ENCODE measurements at places on chromosomes 1 and 21.

DNA sequence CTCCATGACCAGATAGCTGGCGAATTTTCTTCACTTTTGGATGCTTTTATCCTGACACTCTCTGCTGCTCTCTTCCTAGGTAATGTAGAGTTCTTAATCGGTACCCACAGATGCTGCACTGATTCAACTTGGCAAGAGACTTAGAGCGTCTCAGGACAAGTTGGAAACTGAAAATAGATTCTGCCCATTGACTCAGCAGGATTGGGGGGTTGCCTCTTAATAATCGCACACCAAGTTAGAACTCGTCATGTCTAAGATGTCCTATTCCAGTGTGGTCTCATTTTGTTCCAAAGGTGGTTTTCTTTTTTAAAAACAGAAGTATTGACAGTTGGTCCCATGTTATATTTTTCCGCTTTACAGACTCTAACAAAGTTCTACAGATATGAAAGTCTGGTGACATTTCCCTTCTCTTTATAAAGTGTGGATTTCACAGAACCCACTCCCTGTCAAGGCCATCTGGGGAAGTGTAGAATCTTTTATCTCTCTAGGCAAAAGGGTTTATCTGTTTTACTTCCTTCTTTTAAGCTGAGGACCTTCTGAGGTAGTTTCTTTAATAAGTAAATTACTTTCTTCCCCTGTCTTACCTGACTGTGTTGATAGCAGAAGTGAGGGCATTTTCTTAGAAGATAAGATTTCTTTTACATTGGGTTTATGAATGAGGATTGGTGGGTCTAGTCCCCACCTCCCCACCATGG lies 12.1 kb upstream of the DIPK1A start:
- DNase-seq = no peak

DNA sequence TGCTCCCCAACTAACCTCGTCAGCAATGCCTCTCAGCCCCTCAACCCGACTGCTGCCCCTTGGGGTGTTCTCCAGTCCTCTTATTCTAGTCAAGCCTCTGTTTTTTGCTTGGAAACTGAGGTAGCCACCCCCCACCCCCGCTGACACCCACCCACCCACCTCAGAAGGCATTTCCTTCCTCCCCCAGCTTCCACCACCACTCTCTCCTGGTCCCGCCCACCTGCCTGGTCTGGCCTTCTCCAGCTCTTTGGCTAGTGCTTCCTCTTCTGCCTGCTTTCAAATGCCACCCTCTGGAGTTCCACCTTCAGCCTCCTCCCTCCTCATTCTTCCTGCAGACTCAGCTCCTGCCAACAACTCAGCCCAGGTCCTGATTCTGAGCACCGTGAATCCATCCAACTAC lies 35.3 kb downstream of the OLFML2B start:
- DNase-seq = no peak

DNA sequence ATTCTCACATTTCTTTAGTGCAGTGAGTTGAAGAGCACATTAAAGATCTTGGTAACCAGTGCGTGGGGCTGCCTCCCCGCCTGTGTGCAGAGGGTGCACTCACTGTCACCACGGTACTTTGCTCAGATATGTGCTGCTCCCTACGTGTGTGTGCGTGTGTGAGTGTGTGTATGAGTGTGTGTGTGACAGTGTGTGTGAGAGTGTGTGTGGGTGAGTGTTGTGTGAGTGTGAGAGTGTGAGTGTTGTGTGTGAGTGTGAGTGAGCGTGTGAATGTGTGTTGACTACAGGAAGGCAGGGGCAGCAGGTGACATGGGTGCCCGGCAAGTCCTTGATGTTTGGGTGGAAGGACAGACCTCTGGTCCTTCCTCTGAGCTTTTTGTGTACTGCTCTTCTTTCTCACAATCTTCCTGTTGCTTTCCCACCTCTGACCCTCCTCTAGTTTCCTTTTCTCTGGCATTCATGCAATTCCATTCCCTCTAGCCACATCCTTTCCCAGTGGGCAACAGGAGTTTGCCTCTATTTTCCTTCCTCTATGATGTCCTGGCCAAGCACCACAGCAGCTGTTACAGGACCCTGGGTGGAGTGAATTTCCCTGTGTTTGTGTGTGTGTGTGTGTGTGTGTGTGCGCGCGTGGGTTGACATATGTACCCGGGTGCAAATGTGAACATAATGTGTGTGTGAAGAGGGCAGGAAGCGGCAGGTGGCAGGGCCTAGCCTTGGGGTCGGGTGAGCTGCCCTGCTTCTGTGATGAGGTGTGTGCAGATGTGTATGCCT lies 19.8 kb downstream of the LHX4 start:
- no peak for DNase-seq

GRCh38 chr1:82048596-82048995 lies 247.9 kb downstream of the ADGRL2 start:
- DNase-seq = no peak

GRCh38 chr21:28975397-28975796 lies 17.3 kb downstream of the LTN1 start:
- peak; percentile 31 for DNase-seq

DNA sequence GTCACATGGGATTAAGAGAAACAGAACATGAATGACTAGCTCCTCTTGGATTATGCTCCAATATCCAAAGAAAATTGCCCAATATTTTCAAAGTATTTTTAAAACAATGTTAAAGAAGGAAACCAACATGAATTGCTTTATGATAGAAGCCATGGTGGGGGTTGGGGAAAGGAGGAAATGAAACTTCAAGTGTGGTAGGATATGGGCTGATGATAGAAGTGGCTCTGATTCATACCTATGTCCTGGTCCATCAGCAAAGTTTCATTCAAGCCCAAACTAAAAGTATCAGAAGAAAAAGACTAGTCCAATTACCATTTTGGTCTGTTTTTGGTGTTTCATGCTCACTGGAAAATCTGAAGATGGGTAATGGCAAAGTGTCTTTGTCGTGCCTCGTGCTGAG lies 104.2 kb upstream of the PROX1 start:
- no peak for DNase-seq

- no peak for DNase-seq
Measured at GRCh38 chr1:110912784-110913183, 39.8 kb downstream of the CD53 start.

DNA sequence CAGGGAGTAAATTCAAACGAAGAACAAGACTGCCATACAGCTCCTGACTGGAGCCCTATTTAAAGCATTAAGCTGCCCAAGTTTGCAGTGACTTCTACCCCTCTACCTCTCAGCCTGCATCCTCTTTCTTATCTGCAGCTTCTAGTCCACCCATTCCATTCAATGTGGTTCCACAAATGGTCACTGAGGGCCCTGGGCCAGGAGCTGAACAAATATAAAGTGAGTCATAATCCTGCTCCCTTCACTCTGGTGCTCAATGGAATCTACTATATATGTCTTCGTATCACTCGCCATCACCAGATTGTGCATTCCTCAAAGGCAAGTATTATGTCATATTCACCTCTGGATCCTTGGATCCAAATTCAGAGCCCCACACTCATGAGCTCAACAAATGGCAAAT lies 398.7 kb downstream of the BRINP2 start:
- DNase-seq = no peak

GRCh38 chr1:181767001-181767708 lies 283.8 kb downstream of the CACNA1E start:
- DNase-seq = no peak

DNA sequence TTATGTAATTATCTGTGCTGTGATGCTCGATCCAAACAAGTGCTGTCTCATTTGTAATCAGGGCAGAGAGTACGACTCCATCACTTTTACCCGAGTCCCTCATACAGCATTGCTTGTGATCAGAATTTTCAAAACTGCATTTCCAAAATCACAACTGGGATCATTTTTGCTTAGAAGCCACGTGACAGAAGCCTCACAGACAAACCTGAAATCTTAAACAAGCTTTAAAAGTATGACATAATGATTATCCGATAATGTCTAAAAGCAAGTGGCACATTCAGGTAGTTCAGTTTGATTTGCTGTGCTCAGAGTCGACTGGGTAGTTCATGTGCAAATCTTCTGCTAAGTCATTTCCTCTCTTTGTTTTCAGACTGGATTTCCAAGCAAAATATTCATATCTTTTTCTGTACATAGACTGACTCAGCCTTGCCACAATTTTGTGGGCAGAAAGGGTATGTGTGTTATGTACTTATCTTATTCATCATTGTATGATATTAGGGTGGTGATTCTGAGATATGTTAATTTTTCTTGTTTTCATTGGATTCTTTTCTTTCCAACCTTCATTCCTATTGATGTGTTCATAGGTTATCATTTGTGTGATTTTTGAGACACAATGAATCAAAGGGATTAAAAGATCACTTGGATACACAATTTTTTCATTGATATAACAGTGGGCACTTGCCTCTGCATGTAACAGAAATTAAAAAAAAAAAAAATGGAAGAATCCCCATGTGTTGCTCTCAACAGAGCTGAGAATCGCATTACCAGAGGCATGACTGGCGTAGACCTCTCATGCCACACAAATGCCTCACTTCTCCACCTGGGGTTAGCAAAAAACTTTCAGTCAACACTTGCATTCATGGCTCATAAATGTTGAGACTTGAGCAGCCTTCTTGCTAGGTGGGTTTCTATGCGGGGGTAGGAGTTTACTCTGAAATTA lies 355.7 kb downstream of the LTN1 start:
- peak; percentile 81 for DNase-seq

DNA sequence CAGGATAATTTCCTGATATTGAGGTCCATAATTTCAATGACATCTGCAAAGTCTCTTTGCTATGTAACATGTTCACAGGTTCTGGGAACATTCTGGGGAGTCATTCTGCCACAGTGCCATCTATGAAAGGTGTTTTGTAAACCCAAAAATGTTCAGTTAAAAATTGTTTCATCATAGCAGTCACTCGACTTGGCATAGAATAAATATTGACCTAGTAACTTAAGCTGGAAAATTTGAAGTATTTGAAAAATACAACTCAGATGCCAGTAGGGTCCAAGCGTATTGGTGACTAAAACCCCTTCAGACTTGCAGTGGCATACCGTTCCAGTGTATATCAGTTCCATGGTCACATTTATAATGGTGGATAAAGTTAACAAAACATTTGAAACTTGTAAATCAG lies 6.8 kb downstream of the DESI2 start:
- DNase-seq = no peak

- DNase-seq = no peak
Measured at GRCh38 chr1:159974350-159974965, 20.4 kb upstream of the SLAMF9 start.

DNA sequence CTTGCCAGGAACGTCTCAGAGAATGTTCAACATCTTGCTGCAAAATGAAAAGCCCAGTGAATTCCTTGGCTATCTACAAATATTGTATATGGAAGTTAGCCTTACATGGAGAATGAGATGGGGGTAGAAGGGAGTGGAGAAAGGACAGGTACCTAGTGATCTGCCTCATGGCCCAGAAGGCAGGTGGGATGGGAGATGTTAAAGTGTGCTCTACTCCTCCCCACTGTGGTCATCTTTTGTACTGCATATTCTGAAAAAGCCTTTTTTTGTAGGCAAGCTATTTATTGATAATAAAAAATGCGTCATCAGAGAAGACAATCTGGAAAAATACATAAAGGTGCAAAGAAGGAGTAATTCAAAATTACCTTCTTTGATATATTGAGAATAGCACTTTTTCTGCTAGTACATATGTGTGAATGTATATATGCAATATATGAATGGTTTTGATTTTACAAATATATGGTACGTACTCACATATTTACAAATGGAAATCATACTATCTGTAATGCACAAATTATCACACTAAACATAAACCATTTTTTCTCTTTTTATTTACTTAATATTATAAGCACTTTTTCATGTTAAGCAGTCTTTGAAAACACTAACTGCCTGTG lies 19.1 kb upstream of the SLC5A9 start:
- no peak for DNase-seq

DNA sequence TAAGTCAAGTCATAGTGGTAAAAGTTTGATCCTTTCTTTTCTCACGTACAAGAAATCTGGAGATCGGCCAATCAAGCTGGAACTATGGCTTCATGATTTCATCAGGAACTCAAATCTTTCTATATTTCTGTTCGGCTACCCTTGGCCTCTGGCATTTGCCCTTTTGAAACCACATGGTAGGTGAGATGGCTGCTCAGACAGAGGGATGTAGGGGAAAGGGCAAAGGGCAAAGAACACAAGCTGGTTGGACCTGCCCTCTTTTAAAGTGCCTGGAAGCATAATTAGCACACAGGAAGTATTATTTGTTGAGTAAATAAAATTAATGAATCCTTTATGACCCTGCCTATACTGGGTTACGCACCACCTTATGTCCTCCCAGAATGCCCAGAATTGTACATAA lies 11.5 kb upstream of the RGS1 start:
- DNase-seq = no peak

- DNase-seq = no peak
Measured at GRCh38 chr1:90411185-90411584, 305.9 kb downstream of the BARHL2 start.

- DNase-seq = no peak
Measured at GRCh38 chr1:220691053-220691684, 1.0 kb downstream of the C1orf115 start.

- DNase-seq = no peak
Measured at GRCh38 chr1:201880928-201881571, 7.6 kb upstream of the SHISA4 start.

DNA sequence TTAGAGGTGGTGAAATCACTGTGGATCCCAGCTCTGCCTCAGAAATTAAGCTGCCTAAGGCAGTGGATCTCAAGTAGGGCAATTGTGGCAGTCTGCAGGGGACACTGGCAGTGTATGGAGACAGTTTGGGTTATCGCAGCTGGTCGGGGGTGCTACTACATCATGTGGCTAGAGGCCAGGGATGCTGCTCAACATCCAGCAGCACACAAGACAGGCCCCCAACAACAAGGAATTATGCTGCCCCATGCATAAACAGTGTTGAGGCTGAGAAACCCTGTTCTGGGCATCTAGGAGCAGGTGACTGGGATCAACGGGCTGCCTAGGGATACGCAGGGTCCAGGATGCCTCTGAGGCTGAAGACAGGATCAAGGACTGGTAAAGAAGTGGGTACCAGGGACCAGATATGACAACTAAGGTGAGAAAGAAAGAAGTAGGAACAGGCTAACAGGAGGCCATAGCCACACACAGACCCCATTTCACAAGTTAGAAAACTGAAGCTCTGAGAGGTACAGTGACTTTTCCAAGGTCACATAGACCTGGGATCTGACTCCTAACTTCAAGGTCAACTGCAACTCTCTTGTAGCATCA lies 8.7 kb downstream of the BATF3 start:
- no peak for DNase-seq

DNA sequence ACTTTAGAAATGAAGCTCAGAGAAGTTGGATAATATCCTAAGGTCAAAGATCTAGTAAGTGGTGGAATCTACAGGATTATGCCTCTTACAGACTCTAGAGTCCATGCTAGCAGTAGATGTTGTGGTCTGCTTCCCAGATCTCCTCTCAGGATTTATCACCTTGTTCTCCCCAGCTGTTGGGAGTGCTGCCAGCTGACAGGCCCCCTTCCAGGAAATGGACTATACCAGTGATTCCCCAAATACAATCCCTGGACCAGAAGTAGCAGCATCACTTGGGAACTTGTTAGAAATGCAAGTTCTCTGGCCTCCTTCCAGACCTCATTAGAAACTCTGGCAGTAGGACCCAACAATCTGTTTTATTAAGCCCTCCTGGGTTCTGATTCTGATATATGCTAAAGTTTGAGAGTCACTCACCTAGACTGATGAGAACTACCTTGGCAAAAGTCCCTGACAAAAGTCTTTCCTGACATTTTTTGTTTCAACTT lies 24.5 kb upstream of the NTNG1 start:
- DNase-seq = no peak

- no peak for DNase-seq
Measured at GRCh38 chr1:40313329-40313957, 3.6 kb downstream of the COL9A2 start.

Measured in AG09309 (cell line).